ENCODE measurements at places on chromosomes 7 and 10.

- no peak for DNase-seq
These were observed 150.4 kb downstream of the PARD3 start for GRCh38 chr10:34664706-34665105.

- DNase-seq, result no peak
These were observed 197.3 kb upstream of the PODXL start for GRCh38 chr7:131753620-131754222.

DNA sequence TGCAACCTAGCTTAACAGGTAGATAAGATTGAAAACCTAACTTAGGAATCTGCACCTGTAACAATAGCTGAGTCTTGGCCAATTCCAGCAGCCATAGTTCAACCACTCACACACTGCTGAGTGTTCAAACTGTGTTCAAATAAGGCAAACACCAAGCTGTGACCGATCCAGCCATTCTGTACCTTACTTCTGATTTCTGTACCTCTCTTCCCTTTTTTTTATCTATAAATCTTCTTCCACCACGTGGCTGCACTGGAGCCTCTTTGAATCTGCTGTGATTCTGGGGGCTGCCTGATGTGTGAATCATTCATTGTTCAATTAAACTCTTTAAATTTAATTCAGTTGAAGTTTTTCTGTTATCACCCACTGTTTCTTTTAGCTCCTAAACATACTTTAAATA lies 15.7 kb upstream of the FOXL3 start:
- no peak for DNase-seq

DNA sequence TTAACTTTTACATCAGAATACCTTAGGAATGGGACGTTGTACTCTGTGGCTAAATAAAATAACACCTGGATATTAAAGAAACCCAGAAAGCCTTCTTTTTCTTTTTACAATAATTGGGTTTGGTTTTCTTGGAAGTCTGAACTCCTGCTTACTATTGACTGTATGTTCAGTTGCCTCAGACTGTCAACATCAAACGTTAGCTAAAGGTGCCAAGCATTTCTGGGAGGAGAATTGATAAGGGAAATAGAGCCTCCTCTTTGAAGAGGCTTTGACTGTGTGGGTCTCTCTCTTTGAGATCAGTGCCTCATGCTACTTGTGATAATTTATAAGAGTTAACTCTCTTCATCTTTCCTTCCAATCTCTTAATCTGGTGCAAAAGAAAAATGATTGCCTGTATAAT lies 224.7 kb upstream of the BMPER start:
- no peak for DNase-seq

GRCh38 chr7:68407460-68407859 lies 1190.8 kb upstream of the AUTS2 start:
- DNase-seq, result no peak

DNA sequence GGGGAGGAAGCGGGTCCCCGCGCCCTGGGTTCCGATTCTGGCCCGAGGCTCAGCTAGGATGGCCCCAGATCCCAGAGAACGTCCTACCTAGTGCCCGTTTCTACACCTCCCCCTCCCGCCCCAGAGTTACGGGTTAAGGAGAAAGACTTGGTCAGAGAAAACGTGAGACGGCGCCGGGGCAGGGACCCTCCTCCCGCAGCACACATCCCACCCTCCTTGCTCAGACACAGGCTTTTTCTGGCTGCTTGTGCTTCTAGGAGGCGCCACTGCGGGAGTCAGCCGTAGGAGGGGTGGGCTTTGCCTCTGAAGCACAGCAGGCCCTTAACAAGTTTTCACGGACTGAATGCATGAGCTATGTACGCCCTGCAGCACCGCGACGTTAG lies 104.9 kb upstream of the LEP start:
- DNase-seq, result no peak

- no peak for DNase-seq
These were observed 141.5 kb downstream of the EXOC4 start for GRCh38 chr7:133394369-133394768.

GRCh38 chr7:113267271-113267670 lies 148.9 kb upstream of the SMIM30 start:
- DNase-seq, result no peak

- DNase-seq, result no peak
These were observed 366.3 kb downstream of the ABCA13 start for GRCh38 chr7:48537561-48537960.

GRCh38 chr10:70197235-70197945 lies 27.1 kb upstream of the SAR1A start:
- DNase-seq, result no peak

DNA sequence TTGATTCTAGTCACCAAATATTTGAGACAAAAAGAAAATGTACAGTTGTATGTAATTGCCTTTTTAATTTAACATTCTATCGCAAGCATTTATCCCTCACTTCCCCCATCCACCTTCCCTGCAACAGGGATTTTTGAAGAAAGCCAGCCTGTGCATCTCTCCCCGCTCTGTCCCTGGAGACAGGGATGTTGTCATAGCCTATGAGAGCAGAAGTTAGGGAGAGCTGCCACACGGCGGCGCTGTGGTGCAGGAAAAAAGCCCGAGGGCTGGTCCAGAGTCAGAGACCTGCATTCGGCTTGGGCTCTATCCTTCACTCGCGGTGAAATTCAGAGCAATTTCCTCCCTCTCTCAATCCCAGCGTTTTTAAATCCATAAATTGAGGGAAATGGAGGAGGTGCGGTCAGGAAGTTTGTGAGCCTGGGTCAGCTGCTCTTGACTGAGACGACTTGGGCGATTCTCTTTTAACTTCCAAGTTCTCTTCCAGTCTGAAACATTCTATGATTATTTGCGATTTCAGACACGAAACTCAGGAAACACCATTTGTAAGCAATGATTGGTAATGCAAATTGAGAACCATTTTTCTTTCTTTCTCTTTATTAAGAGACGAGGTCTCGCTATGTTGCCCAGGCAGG lies 17.5 kb downstream of the HKDC1 start:
- DNase-seq, result peak; percentile 59

- DNase-seq, result no peak
These were observed 106.2 kb upstream of the GLCCI1 start for GRCh38 chr7:7862393-7862792.

Measured in stimulated activated CD8-positive, alpha-beta memory T cell treated with anti-CD3 and anti-CD28 coated beads, Interleukin-4, amount 100 ng/mL, for 4 hours (primary cell).